ENCODE measurements at places on chromosomes 7 and 10. TPM values are rescaled to one million over a fixed set of nuclear protein-coding genes. Genes with fewer than 3 reads are reported as not detected.

FRAT1 gene
- total RNA-seq: 8.7 TPM

ZDHHC4 gene
- 38.1 TPM for total RNA-seq

ZP3 gene
- not detected for total RNA-seq

IGFBP1 gene
- total RNA-seq: not detected

PNLIPRP3 gene
- total RNA-seq: not detected

EBF3 gene
- 33.9 TPM for total RNA-seq

MSMB gene
- not detected for total RNA-seq

STAG3 gene
- total RNA-seq: 4.2 TPM

OR2F2 gene
- not detected for total RNA-seq

WNT8B gene
- not detected for total RNA-seq

GNAT3 gene
- total RNA-seq: not detected

NUTM2A gene
- 2.4 TPM for total RNA-seq

VKORC1L1 gene
- 33.7 TPM for total RNA-seq

NUDT13 gene
- total RNA-seq: 2.1 TPM

ASZ1 gene
- total RNA-seq: not detected

SPDYE5 gene
- not detected for total RNA-seq

LBX1 gene
- total RNA-seq: not detected

LRRC18 gene
- not detected for total RNA-seq

MINDY3 gene
- total RNA-seq: 25.3 TPM

SUN3 gene
- not detected for total RNA-seq

AZGP1 gene
- total RNA-seq: 94.5 TPM

MMP21 gene
- total RNA-seq: 0.30 TPM

CHN2 gene
- 9.8 TPM for total RNA-seq

BAMBI gene
- 8.8 TPM for total RNA-seq
